ENCODE measurements at places on chromosomes 4 and X.

DNA sequence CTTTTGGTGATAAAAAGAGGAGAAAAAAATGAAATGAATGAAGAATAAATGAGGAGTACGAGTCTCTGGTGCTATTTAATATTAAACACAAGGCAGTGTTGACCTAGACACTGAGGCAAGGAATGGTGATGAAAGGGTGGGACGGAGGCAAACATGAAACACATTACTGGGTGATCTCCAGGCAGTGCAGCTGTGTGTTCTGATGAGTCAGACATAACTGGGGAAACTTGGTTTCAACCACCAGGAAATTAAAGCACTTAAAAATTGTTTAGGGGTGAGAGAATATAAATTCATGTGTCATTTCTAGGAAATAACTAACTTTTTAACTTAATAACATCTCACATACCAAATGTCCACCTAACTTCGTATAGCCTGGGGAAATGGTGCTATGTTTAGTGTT lies 19.7 kb upstream of the CXCL6 start:
- DNase-seq = no peak

GRCh38 chr4:36189511-36190226 lies 54.6 kb downstream of the ARAP2 start:
- no peak for DNase-seq

DNA sequence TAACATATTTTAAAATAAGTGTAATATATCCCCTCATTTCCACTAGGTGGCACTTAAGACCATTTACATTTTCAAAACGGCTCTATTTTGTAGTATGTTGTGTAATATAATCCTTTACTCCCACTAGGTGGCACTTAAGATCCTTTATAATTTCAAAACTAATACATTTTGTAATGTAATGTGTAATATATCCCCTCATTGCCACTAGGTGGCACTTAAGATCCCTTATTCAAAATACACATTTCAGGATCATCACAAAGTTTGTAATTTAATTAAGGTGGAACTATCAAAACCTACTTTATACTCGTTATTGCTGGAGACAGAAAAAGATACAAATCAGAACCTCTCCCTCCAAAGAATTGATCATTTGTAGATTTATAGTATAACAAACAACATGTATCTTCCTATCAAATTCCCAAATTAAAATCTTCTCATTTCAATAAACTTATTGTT lies 132.5 kb downstream of the ARHGAP6 start:
- no peak for DNase-seq

DNA sequence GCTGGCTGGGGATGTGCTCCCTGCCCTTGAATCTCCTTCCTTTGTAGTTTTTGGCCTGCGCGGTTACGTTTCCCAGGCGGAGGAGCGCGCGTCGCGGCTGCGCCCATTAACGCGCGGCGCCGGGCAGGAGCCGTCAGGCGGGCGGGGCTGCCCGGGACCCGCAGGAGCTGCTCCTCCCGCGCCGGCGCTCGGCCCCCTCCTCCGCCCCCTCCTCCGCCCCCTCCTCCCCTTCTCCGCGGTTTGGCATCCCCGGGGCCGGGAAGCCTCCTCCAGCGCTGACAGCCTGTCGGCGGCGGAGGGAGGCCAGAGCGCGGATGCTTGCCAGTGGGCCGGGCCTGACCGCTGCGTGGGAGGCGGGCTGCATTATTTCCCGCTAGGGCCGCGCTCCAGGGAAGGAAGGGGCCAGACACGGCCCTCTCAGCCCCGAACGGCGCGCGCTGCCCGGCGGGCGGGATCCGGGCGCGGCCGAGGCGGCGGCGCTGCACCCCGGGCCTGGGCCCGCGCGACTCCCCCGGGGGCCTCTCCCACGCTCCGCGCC lies at the start of gene DCLK2:
DCLK2 (plus strand) TSS at position 405 of the 538 bp plus-strand sequence. CDS start 583 bp downstream, outside the sequence.
- peak; percentile 82 for DNase-seq

DNA sequence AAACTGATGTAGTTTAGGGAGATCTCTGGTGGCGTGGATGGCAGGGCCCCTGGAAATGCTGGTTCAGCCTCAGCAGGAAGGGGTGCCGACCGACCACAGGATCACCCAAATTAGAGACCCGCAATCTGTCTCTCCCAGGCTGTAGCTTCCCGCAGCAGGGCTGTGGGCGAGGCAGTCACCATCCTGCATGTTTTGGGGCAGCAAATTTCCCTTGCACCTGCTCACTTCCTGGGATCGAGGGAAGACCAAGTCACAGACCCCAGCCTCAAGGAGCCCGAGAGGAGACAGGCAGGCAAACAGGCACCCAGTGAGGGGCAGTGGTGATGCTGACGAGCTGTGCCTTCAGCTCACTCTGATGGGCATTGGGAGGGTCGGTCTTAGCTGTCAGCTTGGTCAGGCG lies 21.2 kb upstream of the GPR78 start:
- DNase-seq = no peak

- no peak for DNase-seq
Measured at GRCh38 chr4:3338976-3339531, 46.2 kb downstream of the RGS12 start.

GRCh38 chrX:155179346-155179997 lies 36.8 kb upstream of the VBP1 start:
- no peak for DNase-seq

DNA sequence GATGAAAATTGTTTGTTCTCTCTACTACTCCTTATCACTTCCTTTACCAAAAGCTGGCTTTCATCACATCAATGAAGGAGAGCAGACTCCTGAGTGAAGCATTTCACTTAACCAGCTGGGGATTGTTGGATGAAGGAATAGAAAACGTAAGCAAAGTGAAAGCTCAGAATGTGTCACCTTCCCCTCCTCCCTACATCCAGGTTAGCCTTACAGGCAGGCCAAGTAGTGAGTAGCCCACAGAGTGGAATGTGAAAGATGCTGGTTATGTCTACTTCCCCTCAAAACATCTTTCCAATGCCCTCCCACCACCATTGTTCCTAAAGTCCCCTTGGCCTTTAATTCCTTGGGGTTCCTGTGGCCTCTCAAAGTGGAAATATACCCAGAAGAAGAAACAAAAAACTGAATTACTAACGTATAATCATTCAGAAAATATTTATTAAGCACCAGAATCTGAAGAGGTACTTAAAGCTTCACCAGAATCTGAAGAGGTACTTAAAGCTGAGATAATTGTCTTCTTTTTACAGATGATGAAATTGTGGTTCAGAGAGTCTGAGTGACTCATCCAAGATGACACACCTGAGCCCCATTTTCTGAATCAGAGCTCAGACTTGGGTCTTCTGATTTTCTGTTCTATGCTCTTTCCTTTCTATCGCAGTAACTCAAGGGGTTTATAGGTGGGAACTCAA lies 6.5 kb downstream of the P2RY4 start:
- no peak for DNase-seq
